ENCODE measurements at places on chromosomes 1 and 21.

DNA sequence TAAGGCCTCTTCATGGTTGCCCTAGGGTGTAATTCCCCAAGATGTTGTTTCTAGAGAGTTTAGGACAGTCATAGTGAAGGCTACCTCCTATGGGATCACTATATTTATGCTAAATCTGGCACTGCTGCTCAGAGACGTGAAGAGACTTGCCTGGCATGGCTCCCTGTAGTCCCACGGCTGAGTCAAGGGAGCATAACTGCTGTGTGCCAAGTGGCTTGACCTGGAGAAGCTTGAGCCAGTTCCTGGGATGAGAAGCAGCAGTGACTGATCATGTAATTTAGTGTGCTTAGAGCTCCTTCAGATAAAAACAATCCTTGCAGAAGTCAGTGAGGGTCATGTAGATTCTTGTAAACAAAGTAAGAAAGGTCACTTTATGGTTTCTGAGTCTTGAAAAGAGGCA, 68.9 kb upstream of the TSPAN2 start:
- no peaks in the 10 kb centered on the region for H3K4me1 ChIP-seq
- no peaks in the 10 kb centered on the region for H3K36me3 ChIP-seq
- H3K27ac ChIP-seq = no peak overlapping the region
- no peak overlapping the region for H3K4me3 ChIP-seq

DNA sequence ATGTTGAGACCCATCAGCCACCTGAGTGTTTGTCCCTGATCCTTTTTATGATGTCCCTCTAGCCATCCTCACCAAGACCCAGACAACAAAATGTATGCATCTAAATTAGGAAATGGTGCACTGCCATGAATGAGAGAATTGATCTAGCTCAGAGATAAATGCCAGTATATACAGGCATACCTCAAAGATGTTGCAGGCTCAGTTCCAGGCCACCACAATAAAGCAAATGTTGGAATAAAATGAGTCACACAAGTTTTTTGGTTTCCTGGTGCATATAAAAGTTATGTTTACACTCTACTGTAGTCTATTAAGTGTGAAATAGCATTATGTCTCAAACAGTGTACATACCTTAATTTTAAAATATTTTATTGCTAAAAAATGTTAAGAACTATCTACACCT, 63.9 kb downstream of the CHIA start:
- no peak overlapping the region for H3K4me3 ChIP-seq
- DNase-seq = no peak
- no peaks in the 10 kb centered on the region for H3K36me3 ChIP-seq
- no peak overlapping the region for H3K27ac ChIP-seq

DNA sequence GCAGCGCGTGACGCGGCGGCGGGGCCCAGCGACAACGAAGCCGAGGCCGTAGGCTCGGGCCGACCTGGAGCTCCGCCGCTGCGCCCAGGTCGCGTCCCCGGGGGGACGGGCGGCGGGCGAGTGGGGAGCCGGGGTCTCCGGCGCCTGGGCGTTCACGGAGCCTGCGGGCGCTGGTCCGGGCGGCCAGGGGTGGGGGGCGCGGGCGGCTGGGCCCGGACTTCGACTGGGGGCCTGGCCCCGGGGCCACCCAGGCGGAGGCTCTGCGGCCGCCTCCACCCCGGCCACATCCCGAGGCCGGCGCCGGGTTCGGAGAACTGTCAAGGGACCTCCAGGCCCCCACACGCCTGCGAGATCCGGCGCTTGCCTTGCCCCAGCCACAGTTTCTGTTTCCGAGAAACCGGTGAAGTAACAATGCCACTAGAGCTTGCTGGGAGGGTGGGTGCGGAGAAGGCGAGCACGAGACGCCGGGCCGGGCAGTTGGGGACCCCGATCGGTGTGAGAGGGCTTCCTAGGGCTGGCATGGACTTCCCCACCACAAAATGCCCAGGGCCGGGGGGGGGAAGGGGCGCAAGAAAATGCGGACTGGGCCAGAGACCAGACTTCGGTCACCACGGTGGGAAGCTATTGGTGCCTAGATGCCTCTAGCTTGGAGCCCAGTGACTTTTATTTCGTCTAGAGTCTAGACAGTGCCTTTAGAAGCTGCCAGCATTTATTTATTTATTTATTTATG, 501 bp downstream of the FBXO6 start:
- H3K36me3 ChIP-seq = peaks cover 21% of the 10 kb centered on the region
- peak overlapping the region; percentile 62 for H3K4me3 ChIP-seq
- DNase-seq = peak; percentile 87

- H3K36me3 ChIP-seq = no peaks in the 10 kb centered on the region
- no peaks in the 10 kb centered on the region for H3K27me3 ChIP-seq
- no peak overlapping the region for H3K4me3 ChIP-seq
- DNase-seq = no peak
Measured at GRCh38 chr1:71850936-71851335, 431.4 kb downstream of the NEGR1 start.

DNA sequence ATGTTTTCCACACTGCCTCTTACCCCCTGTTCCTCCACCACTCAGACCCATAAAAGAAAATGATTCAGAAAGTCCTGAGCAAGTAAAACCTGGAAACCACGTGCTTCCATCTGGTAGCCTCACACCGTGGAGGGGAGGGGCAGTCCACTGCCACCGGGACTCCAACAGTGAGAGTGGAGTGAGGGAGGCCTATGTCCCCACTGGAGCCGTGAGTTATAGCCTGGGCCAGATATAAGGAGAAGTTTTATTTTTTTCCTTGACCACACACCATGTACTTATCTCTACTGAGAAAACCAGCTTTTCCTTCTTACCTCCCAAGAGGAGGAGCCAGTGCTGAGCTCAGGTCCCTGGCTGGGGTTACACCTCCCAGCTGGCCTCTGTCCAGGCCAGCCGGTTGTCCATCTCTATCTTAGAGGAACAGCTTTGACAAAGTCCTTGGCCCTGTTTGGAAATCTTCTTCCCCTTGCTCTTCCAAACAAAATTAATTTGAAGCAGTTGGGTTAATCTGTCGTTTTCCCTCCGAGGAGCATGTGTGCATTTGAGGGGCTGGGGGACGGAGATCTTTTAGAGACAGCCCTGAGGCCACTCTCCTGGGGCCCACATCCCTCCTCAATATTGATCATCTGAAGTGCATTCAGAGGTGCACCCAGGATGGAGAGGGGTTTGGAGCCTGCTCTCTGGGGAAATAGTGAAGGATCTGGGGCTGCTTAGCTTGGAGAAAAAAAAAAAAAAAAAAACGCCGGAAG, 49.1 kb upstream of the SERBP1 start:
- H3K27ac ChIP-seq = no peak overlapping the region
- H3K36me3 ChIP-seq = no peaks in the 10 kb centered on the region
- H3K27me3 ChIP-seq = no peaks in the 10 kb centered on the region
- no peaks in the 10 kb centered on the region for H3K4me1 ChIP-seq
- no peak overlapping the region for H3K4me3 ChIP-seq

GRCh38 chr1:240138867-240139266, 47.2 kb downstream of the FMN2 start:
- H3K4me1 ChIP-seq = no peaks in the 10 kb centered on the region
- no peak overlapping the region for H3K27ac ChIP-seq
- H3K27me3 ChIP-seq = no peaks in the 10 kb centered on the region

DNA sequence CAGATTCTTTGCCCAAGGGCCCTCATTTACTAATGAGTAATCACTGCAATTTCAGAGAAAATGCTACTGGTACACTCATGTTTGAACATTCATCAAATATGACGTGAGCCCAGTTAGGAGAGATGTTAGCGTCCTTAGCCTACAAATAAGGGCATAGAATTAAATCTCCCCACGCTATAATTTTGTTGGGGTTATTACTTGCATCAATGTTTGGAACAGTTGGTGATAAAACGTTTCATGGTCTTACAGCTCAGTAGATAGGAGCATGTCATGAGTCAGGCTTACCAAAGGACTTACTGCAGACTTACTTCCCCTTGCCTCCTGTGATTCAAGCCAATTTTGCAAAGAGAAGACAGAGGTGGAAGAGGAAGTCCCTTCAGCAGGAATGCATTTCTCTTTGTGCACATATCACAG, 304.0 kb downstream of the KIF26B start:
- DNase-seq = no peak
- H3K4me3 ChIP-seq = no peak overlapping the region
- no peak overlapping the region for H3K27ac ChIP-seq
- no peaks in the 10 kb centered on the region for H3K36me3 ChIP-seq
- H3K27me3 ChIP-seq = no peaks in the 10 kb centered on the region

- no peaks in the 10 kb centered on the region for H3K4me1 ChIP-seq
- H3K27ac ChIP-seq = no peak overlapping the region
- DNase-seq = no peak
- H3K36me3 ChIP-seq = no peaks in the 10 kb centered on the region
- H3K27me3 ChIP-seq = no peaks in the 10 kb centered on the region
Measured at GRCh38 chr1:109654519-109654918, 1.4 kb upstream of the GSTM4 start.

DNA sequence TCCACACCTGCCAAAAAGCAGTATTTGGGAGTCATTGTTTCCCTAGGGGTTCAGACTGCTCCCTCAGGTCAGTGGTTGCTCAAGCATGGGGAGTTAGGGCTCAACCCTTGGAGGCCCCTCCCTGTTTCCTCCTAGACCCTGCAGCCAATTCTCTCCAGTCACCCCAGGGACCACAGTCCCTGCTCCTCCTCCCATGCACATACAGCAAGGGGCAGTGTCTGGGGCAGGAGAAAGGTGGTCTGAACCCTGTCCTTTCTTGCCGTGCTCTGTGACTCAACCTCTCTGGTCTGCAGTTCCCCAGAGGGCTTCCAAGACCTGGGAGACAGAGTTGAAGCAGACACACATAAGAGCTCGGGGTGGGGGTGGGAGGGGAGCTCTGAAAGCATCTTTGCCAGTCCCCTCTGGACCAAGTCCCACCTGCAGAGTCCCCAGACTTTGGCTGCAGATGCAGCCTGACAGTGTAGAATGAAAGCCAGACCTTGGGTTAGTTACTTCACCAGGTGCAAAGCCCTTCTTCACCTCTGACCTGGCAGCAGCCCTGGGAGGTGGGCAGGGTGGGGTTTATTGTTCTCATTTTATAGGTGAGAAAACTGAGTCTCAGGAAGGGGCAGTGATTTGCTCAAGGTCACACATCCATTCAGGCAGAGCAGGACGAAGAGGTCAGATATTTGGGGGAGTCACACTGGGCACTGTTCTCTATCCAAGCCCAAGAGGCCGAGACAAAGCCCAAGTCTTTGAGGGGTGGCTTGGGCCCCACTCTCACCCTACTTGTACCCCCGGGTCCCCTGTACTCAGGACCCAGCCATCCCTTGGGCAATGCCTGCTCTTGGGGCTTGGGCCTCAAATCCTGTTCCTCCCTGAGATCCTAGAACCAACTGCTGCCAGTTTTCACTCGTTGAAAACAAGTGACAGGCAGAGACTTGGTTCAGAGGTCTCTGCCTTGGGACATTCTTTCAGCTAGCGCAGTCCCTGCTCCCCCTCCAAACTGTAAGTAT, 748 bp downstream of the PDZK1IP1 start:
- no peaks in the 10 kb centered on the region for H3K27me3 ChIP-seq
- DNase-seq = no peak
- H3K36me3 ChIP-seq = no peaks in the 10 kb centered on the region
- H3K4me3 ChIP-seq = peak overlapping the region; percentile 28

GRCh38 chr1:38452246-38452645, 405.7 kb upstream of the POU3F1 start:
- DNase-seq = no peak
- no peaks in the 10 kb centered on the region for H3K36me3 ChIP-seq
- no peaks in the 10 kb centered on the region for H3K27me3 ChIP-seq

GRCh38 chr1:20705203-20705755, 12.5 kb downstream of the KIF17 start:
- DNase-seq = no peak
- H3K36me3 ChIP-seq = no peaks in the 10 kb centered on the region
- H3K27ac ChIP-seq = no peak overlapping the region
- no peaks in the 10 kb centered on the region for H3K27me3 ChIP-seq

GRCh38 chr1:198699167-198700015, 60.6 kb downstream of the PTPRC start:
- DNase-seq = peak; percentile 71
- H3K27ac ChIP-seq = no peak overlapping the region
- peaks cover 55% of the 10 kb centered on the region for H3K36me3 ChIP-seq
- H3K27me3 ChIP-seq = no peaks in the 10 kb centered on the region
- H3K4me3 ChIP-seq = no peak overlapping the region

- H3K4me1 ChIP-seq = peaks cover 5% of the 10 kb centered on the region
- H3K27ac ChIP-seq = peak overlapping the region; percentile 93
- H3K36me3 ChIP-seq = no peaks in the 10 kb centered on the region
- peak overlapping the region; percentile 95 for H3K4me3 ChIP-seq
- DNase-seq = no peak
Measured at GRCh38 chr1:23825762-23826522, 713 bp upstream of the HMGCL start.

- H3K27me3 ChIP-seq = no peaks in the 10 kb centered on the region
- no peaks in the 10 kb centered on the region for H3K4me1 ChIP-seq
- no peak for DNase-seq
- no peak overlapping the region for H3K27ac ChIP-seq
Measured at GRCh38 chr1:41849211-41849759, 69.4 kb downstream of the HIVEP3 start.

DNA sequence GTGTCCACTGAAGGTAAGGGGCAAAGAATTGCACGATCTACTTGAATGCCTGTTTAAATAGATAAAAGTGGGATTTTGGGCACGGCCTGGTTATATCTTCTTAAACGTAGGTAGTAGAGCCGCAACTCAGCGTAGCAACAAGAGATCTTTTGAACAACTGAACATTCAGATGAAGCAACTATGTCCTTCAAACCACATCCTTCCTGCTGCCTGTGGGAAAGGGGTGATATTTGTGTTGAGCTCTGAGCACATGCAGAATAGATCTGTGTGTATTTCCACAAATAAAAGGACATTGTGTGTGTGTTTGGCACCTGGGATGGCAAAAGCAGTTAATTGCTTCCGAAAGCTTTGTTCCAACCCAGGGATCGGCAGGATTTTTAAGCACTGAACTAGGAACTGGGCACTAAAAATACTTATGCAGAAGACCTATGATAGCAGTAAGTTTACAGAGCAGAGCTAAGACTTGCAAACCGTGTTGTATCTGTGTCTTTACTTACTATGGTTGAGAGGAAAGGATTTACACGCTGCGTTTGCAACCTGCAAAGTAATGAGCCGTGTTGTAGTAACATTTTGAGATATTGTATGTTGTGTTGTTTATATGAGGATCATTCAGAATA, 333.4 kb downstream of the CHRM3 start:
- DNase-seq = no peak
- H3K36me3 ChIP-seq = no peaks in the 10 kb centered on the region

DNA sequence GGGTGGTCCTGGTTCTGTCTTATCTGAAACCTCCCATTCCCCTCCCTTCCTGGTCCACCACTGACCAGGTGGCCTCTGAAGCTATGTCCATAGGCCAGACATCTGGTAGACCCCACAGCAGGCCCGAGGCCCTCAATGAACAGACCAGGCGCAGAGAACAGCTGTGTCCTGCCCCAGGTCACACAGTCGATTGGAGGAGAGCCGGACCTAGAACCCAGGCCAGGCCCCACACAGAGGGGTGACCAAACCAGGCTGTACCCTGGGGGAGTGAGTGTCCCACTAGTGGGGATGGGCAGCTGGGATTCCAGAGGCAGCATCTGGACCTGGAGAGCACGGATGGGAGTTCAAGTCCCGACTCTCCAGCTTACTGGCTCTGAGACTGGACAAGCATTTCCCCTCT, 29.2 kb downstream of the RNU1-1 start:
- no peak for DNase-seq
- H3K27ac ChIP-seq = no peak overlapping the region
- H3K4me3 ChIP-seq = no peak overlapping the region
- H3K36me3 ChIP-seq = no peaks in the 10 kb centered on the region

All from left lung (tissue), 14 donors.